ENCODE measurements at places on chromosomes 7 and 10. TPM values are rescaled to one million over a fixed set of nuclear protein-coding genes. Genes with fewer than 3 reads are reported as not detected.

DNA sequence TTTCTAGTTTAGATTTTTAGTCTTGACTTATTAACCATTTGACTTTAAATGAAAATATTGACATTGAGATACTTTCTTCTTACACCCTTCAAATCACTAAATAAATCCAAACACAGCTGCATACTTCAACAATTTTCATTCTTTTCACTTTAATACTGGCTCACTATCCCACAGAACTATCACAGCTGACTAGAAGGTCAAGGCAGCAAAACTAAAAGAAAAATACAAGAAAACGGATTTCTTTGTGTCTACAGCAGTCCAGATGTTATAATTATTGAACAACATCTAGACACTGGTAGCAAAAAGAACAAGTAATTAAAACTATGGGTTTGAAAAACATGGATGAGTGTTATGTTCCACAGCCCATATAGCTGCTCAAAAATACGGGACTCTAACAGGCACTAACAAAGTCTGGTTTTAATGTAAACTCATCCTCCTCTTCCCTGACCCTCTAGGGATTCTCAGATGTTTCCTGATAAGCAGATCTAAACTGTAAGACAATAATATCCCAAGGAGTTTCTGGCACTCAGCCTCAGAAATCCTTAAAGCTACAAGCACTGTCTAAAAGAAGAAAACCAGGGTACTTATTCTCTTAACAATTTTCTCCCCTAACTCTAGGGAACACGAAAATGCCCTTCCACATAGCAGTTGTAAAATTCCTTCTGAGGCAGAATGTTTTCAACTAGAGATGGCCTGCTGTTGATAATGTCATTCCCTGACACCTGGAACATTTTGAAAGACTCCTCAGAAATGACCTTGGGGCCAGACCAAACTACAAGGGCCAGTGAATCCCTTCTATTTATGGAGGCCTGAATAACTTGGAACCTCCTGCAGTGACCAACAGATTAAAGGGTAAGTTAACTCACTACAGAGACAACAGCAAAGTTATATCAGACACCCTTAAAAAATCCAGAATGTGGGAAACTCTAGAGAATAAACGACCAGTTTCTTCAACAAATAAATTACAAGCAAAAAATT is 12.8 kb downstream of the DNMBP start:
- DNase-seq = peak; percentile 68

The PALD1 gene
- total RNA-seq = 0.33 TPM

DNA sequence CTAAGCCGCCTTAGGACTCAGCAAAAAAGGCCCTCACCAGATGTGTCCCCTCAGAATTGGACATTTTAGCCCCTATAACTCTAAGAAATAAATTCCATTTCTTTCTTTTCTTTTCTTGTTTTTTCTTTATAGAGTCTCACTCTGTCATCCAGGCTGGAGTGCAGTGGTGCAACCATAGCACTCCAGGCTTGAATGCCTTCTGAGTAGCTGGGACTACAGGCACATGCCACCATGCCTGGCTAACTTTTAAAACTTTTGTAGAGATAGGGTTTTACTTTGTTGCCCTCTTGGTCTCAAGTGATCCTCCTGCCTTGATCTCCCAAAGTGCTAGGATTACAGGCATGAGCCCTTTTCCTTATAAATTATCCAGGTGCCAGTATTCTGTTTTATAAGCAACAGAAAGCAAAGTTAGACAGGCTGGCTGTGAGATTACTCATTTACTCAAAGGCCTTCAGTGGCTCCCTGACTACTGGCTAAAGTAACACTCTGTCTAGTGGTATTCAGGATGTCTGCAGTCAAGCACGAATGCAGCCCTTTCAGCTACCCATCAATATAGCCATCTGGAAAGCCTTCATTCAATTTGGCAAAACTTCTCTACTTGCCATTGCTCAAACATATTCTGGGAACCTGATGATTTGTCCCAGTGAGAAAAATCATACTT is 128.6 kb downstream of the ICA1 start:
- DNase-seq = no peak

GRCh38 chr7:140696680-140697446 is at the start of gene NDUFB2:
Gene NDUFB2, plus strand, starts transcription at chr7:140696708. Its CDS starts 37 bp downstream, at chr7:140696745.
- DNase-seq = peak; percentile 82

GRCh38 chr10:118590334-118590733 is 5.1 kb downstream of the PRLHR start:
- peak; percentile 17 for DNase-seq

DNA sequence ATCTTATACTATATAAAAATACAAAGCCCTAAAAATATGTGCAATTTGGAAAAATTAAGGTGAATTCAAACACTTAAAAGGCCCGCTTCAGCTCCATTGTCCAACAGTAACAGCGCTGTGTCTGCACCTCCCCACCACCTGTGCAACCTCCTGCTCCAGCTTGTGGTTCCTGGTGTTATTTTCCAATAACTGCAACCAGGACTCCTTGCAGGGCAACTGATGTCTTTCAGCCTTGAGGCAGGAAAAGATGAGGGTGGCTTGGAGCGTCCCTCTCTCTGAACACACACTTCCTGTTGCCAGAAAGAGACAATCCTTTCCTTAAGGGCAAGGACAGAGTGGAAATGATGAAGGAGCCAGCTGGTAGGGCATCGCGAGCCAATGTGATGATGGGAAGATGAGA is 336.0 kb downstream of the GLRX3 start:
- DNase-seq = no peak

DNA sequence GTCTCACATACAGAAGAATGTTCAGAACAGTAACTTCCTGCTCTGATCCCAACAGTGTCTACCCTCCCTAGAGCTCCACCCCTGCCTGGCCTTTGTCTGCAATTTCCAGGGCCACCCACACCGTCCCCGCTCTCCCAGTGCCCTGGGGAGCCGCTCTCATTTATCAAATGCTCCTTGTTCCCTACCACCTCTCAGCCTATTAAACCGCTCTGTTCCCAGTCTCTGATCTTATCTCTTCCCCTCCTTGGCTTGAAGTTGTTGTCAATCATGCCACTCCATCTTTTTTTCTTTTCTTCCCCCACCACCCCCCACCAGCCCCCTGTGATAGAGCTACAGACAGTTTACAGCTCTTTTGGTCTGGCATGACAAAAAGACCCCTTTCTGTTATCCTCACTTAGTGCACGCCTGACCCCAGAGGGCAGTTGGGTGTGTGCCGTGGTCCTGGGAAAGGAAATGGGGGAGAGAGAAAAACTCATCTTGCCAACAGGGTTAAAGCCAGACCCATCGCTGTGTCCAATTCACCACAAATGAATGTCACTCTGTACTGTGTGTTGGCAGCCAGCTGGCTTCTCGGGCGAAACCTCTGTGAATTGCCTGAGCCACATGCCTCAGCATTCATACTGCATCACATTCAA is 28.8 kb upstream of the HECTD2 start:
- DNase-seq = peak; percentile 50

GRCh38 chr7:19772306-19772705 is 1.1 kb downstream of the TMEM196 start:
- no peak for DNase-seq

The CDHR1 gene
- total RNA-seq = not detected

- DNase-seq = no peak
Observed at GRCh38 chr7:143511593-143512047, 33.9 kb downstream of the TAS2R41 start.

- no peak for DNase-seq
Observed at GRCh38 chr10:112911206-112911605, 38.8 kb upstream of the TCF7L2 start.

Measured in fibroblast of lung (primary cell).